ENCODE measurements at places on chromosomes 13 and 19.

- DNase-seq: no peak
These were observed 38.4 kb upstream of the TCF3 start for GRCh38 chr19:1690699-1691307.

- DNase-seq: no peak
These were observed 1.4 kb upstream of the FDX2 start for GRCh38 chr19:10317045-10317856.

- DNase-seq: no peak
These were observed 13.7 kb downstream of the ILF3 start for GRCh38 chr19:10667867-10668266.

DNA sequence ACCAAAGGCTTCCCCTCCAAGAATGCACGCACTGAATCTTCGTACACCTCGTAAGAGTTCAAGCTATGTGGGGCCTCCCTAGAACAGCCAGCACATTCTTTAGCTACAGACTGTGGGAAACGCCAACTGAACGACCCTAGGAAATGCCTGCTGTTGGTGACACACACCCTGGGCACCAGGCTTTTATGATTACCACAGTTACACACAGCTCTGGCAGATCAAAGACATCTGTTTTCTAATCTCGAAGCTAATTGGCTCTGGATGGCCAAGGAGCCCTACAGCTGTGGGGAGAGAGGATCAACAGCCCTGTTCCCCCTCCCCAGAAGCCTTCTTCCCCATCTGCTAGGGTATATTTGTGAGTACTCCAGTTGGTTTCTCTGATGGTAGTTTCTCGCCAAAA lies 123.0 kb downstream of the COL4A1 start:
- no peak for DNase-seq

DNA sequence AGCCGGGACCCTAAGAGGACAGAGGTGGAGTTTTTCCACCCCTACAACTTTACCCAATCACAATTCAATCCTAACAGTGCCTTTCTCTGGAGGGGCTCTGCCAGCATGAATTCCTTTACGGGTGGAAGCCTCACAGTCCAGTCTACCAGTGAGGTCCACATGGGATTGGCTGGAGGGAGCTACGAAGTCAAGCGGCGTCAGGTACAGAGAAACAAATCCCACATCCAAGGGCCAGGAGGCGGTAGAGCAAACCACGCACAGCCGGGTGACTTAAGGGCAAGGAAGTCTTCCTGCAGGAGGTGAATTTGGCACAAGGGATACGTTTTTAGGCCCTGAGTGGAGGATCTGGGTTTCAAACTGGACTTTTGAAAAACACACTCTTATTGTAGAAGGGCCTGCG lies 199.6 kb downstream of the UQCRFS1 start:
- no peak for DNase-seq
